ENCODE measurements at places on chromosomes 6 and 20.

GRCh38 chr6:32131439-32131948 is 1.4 kb upstream of the FKBPL start:
- no peaks in the 10 kb centered on the region for H3K27me3 ChIP-seq
- DNase-seq: no peak
- H3K4me1 ChIP-seq: peaks cover 17% of the 10 kb centered on the region
- H3K4me3 ChIP-seq: peak overlapping the region; percentile 42
- H3K27ac ChIP-seq: peak overlapping the region; percentile 25

GRCh38 chr6:35968821-35969220 is 47.9 kb upstream of the SRPK1 start:
- H3K27ac ChIP-seq: no peak overlapping the region
- no peaks in the 10 kb centered on the region for H3K4me1 ChIP-seq
- no peaks in the 10 kb centered on the region for H3K36me3 ChIP-seq
- no peak overlapping the region for H3K4me3 ChIP-seq
- peaks cover 2% of the 10 kb centered on the region for H3K27me3 ChIP-seq

GRCh38 chr6:3915076-3915791 is 66.1 kb downstream of the FAM50B start:
- H3K36me3 ChIP-seq: peaks cover 5% of the 10 kb centered on the region
- DNase-seq: peak; percentile 75
- no peak overlapping the region for H3K27ac ChIP-seq
- H3K4me1 ChIP-seq: peaks cover 29% of the 10 kb centered on the region
- peaks cover 29% of the 10 kb centered on the region for H3K27me3 ChIP-seq
- peak overlapping the region; percentile 72 for H3K4me3 ChIP-seq

DNA sequence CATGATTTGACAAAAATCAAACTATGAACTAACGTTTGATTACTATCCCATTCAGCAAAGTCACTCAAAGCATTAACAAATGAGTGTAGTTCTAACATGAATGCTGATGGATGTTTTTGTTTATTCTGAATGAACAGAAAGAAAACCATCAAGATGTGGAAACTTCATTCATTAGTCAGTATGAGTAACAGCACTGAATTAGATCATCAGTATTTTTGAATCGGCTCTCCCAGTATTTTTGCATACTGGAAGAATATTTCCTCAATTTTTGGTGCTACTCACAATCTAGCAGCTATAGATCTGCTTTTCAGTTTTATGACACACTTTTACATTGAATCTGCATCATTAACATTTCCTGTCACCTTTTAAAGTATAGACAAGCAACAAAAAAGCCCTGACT is 63.8 kb upstream of the CD83 start:
- H3K4me3 ChIP-seq: no peak overlapping the region
- H3K27ac ChIP-seq: no peak overlapping the region
- H3K4me1 ChIP-seq: no peaks in the 10 kb centered on the region
- peaks cover 14% of the 10 kb centered on the region for H3K27me3 ChIP-seq

DNA sequence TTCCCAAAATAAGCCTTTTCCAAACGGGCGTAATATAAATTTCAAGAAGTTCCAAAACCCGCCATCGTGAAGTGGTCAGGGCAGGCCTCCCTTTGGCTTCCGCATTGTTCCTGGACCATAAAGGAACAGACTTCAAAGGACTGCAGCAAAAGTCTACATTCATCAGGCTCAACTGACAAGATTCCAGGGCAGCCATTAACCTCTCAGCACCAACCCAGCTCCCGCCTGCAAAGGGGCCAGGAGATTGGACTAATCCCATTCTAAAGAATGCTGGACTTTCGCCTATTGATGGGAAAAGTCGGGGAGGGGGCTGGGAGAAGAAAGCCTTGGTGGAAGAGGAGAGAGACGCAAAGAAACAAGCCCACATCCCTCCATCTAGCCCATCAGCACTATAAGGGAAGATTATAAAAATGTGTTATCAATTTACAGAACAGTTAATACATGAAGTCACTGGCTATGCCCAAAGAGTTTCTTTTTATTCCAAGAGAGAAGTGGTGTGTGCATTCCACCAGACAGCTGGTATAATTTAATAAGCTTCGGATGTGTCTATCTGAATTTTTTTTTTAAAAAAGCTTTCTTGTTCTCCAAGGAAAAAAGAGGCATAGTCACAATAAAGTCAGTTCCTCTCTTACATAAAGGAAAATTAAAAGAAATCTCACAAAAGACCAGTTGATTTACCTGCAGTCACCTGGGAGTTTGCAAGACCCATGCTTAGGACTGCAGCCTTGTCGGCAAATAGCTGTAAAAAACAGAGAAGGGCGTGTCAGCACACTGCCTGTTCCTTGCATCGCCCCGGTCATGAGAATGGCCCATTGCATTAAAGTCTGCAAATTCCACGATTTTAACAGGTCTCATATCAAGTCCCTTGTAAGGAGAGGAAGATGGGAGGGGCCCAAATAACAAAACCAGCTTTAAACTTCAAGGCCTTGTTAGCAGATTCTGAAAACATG is 17.8 kb downstream of the JAG1 start:
- no peaks in the 10 kb centered on the region for H3K4me1 ChIP-seq
- peaks cover 9% of the 10 kb centered on the region for H3K27me3 ChIP-seq
- no peaks in the 10 kb centered on the region for H3K36me3 ChIP-seq
- H3K27ac ChIP-seq: no peak overlapping the region
- H3K4me3 ChIP-seq: no peak overlapping the region

Measured in naive thymus-derived CD8-positive, alpha-beta T cell (primary cell).